Left lung (tissue), 14 donors: ENCODE measurements at places on chromosomes 7 and 10.

- H3K36me3 ChIP-seq, result no peaks in the 10 kb centered on the region
- no peak for DNase-seq
- peaks cover 9% of the 10 kb centered on the region for H3K4me1 ChIP-seq
- H3K27me3 ChIP-seq, result no peaks in the 10 kb centered on the region
- peak overlapping the region; percentile 6 for H3K4me3 ChIP-seq
- H3K27ac ChIP-seq, result peak overlapping the region; percentile 94
These were observed 60.8 kb upstream of the PPIF start for GRCh38 chr10:79286318-79286951.

DNA sequence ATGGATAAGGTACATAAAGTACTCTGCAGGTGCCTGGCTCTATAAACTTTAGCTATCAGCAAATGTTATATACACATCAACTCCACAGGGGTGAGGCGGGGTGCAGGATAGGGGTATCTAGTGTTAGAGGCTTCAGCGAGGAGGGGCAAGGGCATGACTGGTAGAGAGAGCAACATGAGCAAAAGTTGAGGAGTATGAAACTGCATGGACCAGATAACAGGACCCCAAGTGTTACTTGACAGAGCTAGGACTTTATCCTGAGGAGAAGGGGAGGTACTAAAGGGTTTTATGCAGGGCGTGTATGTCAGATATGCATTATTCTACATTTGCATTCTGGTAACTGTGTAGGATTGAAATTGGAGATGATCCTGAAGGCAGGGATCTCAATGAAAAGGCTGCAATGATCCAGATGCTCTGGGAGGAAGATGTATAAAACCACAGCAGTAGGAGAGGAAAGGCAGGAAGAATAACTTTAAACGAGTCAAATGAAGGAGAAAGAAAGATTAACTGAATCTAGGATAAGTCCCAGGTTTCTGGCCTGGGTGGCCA lies 109.8 kb upstream of the FAM133B start:
- H3K27me3 ChIP-seq, result no peaks in the 10 kb centered on the region
- H3K4me3 ChIP-seq, result no peak overlapping the region
- H3K27ac ChIP-seq, result no peak overlapping the region
- H3K36me3 ChIP-seq, result no peaks in the 10 kb centered on the region

- DNase-seq, result no peak
- no peaks in the 10 kb centered on the region for H3K4me1 ChIP-seq
- no peaks in the 10 kb centered on the region for H3K27me3 ChIP-seq
- H3K36me3 ChIP-seq, result no peaks in the 10 kb centered on the region
These were observed 18.4 kb upstream of the AKR1B10 start for GRCh38 chr7:134509010-134509409.

DNA sequence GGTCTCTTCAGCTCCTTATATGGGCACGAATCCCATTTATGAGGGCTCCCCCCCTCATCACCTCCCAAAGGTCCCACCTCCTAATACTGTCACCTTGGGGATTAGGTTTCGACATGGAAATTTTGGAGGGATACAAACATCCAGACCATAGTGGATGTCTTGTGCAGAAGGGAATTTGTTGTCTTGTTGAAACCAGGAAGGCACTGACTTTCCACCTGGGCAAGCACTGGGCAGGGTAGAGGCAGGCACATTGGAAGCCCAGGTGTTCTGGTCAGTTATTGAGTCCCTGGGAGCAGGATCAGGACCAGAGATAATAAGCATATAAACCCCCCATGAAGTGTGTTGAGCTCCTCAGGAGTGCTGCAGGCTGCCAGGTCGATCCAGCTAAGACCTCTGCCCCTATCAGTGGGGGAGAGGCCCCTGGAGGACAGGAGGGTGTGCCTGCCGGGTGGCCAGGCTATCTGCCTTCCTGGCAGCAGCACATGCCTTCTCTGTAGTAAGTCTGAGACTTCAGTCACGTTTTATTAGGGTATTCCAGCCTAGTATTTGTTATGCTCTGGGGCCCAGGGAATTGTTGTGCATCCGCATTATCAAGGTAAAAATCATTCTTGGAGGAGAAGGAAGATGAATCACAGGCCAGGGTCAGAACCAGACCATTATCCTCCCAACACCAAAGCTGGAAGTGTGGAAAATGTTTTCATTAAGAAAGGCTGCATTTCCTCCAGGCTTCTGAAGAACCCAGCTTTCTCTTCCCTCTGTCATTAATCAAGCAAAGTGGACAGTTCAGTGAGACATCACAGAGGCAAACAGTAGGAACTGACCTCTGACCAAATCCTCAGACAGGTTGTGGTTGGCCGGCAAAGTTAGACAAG lies 503.1 kb downstream of the GRID1 start:
- no peak overlapping the region for H3K27ac ChIP-seq
- no peaks in the 10 kb centered on the region for H3K27me3 ChIP-seq
- H3K36me3 ChIP-seq, result no peaks in the 10 kb centered on the region
- no peak overlapping the region for H3K4me3 ChIP-seq

DNA sequence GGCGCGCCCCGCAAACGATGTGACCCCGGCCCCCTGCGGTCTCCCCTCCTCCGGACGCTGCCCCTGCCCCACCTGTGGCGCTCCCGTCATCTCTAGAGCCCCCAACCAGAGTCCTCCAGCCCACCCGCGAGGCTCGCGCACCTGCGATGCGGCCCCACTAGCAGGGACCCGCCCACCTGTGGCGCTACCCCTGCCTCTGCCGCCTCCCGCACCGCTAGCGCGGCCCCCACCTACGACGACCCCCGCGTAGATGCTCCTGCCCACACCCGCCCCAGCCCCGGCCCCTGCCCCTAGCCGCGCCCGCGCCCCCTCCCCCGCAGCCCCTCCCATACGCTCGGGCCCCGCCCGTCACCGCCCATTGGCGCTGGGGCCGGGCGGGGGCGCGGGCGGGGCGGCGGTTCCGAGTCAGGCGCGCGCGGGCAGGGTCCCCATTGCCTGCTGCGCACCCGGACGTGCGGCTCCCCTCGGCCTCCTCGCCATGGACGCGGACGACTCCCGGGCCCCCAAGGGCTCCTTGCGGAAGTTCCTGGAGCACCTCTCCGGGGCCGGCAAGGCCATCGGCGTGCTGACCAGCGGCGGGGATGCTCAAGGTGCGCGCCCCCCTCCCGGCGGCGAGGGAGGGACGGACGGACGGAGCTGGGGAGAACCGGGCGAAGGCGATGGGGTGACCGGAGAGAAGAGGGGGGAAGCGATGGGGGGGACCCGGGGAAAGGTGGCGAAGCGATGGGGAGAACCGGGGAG lies at the start of gene PFKP:
PFKP (plus strand) TSS at position 431 of the 741 bp plus-strand sequence; CDS start at position 479, 48 bp downstream.
- H3K27me3 ChIP-seq, result no peaks in the 10 kb centered on the region
- peak within 1 kb of the TSS; percentile 18 for H3K27ac ChIP-seq
- H3K36me3 ChIP-seq, result no peaks in the 10 kb centered on the region
- H3K4me1 ChIP-seq, result peaks cover 13% of the 10 kb centered on the region

- H3K36me3 ChIP-seq, result no peaks in the 10 kb centered on the region
- peaks cover 12% of the 10 kb centered on the region for H3K4me1 ChIP-seq
- DNase-seq, result no peak
These were observed 50.1 kb downstream of the VOPP1 start for GRCh38 chr7:55521917-55522902.

- H3K27ac ChIP-seq, result peak overlapping the region; percentile 25
- no peaks in the 10 kb centered on the region for H3K27me3 ChIP-seq
- DNase-seq, result no peak
- H3K4me3 ChIP-seq, result no peak overlapping the region
These were observed 61.5 kb downstream of the WAC start for GRCh38 chr10:28594406-28594805.

- peaks cover 16% of the 10 kb centered on the region for H3K4me1 ChIP-seq
- no peak overlapping the region for H3K4me3 ChIP-seq
- DNase-seq, result no peak
- no peaks in the 10 kb centered on the region for H3K36me3 ChIP-seq
- no peak overlapping the region for H3K27ac ChIP-seq
These were observed 12.2 kb upstream of the RFC2 start for GRCh38 chr7:74266191-74266963.

- no peak overlapping the region for H3K4me3 ChIP-seq
- peaks cover 75% of the 10 kb centered on the region for H3K4me1 ChIP-seq
- H3K27me3 ChIP-seq, result no peaks in the 10 kb centered on the region
- H3K36me3 ChIP-seq, result no peaks in the 10 kb centered on the region
- DNase-seq, result no peak
These were observed 56.5 kb downstream of the MAP3K8 start for GRCh38 chr10:30490289-30491000.

DNA sequence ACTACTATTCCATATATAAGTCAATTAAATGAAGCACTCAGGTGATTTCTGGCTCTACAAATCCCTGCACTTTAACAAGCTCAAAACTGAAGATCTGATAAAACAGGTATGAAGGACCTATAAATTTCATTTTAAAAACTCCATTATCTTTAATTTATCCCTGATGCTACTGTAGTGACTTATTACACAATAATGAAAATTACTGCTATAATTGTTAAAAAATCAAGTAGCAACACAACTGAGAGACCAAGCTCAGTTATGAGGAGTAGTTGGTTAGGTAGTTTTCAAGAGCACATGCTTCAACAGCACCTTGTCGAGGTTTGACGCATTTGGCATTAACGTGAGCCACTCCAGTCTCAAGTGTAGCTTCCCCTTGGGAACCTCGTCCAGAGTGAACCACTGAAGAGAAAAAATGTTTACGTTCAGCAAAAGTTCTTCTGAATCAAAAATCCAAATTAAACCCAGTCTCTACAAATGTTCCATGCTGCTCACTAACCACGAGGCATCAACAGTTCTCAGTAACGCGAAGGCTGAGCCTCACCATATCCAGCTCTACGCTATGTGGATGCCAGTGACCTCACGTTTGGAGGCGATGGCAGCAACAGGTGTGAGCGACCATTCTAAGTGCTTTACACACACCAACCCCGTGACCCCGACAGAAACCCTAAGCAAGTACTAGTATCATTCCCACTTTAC lies 55.3 kb upstream of the NCAPG2 start:
- peaks cover 84% of the 10 kb centered on the region for H3K36me3 ChIP-seq
- peak; percentile 53 for DNase-seq
- H3K27me3 ChIP-seq, result no peaks in the 10 kb centered on the region
- H3K27ac ChIP-seq, result peak overlapping the region; percentile 9
- no peaks in the 10 kb centered on the region for H3K4me1 ChIP-seq
- no peak overlapping the region for H3K4me3 ChIP-seq

GRCh38 chr7:27616914-27617548 lies 45.7 kb downstream of the HIBADH start:
- no peaks in the 10 kb centered on the region for H3K27me3 ChIP-seq
- no peak overlapping the region for H3K4me3 ChIP-seq
- H3K27ac ChIP-seq, result no peak overlapping the region

DNA sequence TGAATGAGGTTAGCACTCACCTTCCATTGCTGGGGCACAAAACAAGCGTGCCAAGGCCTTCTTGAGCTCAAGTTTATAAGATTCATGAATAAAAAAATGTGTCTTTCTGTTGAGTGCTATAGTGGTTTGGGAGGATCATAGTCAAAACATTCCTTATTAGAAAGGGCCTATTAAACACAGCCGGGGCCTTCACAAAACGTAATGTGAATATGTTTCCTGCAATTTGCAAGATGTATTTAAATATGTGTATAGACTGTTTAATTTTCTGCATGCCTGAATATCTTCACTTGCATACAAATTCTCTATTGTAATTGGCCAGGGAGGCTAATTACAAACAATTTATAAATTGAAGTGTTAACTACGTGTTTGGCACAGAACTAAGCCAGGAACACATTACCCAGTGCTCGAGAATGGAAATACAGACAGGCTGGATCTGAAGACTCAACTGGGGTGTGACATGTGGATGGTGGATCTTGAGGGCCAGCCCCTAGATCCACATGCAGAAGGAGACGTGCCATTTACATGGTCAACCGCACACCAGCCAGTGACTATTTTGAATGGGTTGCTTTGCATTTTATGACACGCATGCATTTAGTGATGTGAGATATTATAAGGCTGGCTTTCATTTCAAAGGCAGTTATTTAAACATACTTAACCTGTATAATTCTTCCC lies 31.3 kb downstream of the LYZL2 start:
- no peak overlapping the region for H3K4me3 ChIP-seq
- no peak for DNase-seq
- H3K4me1 ChIP-seq, result no peaks in the 10 kb centered on the region
- H3K27ac ChIP-seq, result no peak overlapping the region

- DNase-seq, result no peak
- no peaks in the 10 kb centered on the region for H3K27me3 ChIP-seq
- no peaks in the 10 kb centered on the region for H3K36me3 ChIP-seq
- no peak overlapping the region for H3K4me3 ChIP-seq
- no peak overlapping the region for H3K27ac ChIP-seq
These were observed 124.0 kb downstream of the DKK1 start for GRCh38 chr10:52438119-52438518.

DNA sequence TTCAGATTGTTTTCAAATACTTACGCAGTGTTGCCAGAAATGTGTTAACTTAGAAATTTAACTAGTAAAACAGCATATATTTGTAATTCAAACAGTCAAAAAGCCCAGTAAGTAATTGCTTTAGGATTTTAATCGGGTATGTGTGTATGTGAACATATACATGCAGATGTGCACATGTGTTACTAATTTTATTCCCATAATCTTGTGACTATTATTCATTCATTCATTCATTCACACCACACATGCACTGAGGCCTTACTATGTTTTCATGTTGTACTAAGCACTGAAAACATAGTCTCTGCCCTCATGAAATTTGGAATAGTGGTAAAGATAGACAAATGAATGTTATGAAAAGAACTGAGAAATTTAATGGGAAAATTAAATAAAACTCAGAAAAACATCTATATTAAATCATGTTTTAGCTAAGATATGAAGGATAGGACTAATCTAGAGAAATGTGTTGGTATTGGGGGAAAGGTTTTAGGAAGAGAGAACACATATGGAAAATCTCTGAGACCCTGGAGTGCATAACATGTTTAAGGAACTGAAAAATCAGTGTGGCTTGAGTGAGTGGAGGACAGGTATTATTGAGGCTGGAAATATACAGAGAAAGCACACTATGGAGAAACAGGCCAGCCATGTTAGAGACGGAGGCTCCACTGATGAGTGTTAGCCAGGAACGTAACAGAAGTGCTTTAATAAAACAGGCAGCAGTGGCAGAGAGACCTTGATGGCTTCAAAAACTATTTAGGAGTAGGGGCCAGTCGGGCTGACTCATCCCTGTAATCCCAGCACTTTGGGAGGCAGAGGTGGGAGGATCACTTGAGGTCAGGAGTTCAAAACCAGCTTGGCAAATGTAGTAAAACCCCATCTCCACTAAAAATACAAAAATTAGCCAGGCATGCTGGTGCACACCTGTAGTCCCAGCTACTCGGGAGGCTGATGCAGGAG lies 80.3 kb downstream of the HDAC9 start:
- H3K4me3 ChIP-seq, result no peak overlapping the region
- H3K27ac ChIP-seq, result no peak overlapping the region
- no peaks in the 10 kb centered on the region for H3K36me3 ChIP-seq
- H3K4me1 ChIP-seq, result no peaks in the 10 kb centered on the region

GRCh38 chr7:132295175-132295574 lies 281.1 kb downstream of the PLXNA4 start:
- H3K4me3 ChIP-seq, result no peak overlapping the region
- no peaks in the 10 kb centered on the region for H3K4me1 ChIP-seq
- no peak overlapping the region for H3K27ac ChIP-seq
- no peak for DNase-seq
- H3K27me3 ChIP-seq, result no peaks in the 10 kb centered on the region

GRCh38 chr10:12727832-12728215 lies 273.7 kb downstream of the CCDC3 start:
- H3K36me3 ChIP-seq, result no peaks in the 10 kb centered on the region
- no peaks in the 10 kb centered on the region for H3K4me1 ChIP-seq
- no peak overlapping the region for H3K4me3 ChIP-seq
- H3K27ac ChIP-seq, result no peak overlapping the region
- H3K27me3 ChIP-seq, result peaks cover 42% of the 10 kb centered on the region
- no peak for DNase-seq

- peaks cover 71% of the 10 kb centered on the region for H3K27me3 ChIP-seq
- H3K4me1 ChIP-seq, result peaks cover 7% of the 10 kb centered on the region
- H3K36me3 ChIP-seq, result no peaks in the 10 kb centered on the region
- no peak for DNase-seq
These were observed 34.6 kb upstream of the HSPB1 start for GRCh38 chr7:76267894-76268183.

- no peak overlapping the region for H3K4me3 ChIP-seq
- no peak overlapping the region for H3K27ac ChIP-seq
- H3K36me3 ChIP-seq, result no peaks in the 10 kb centered on the region
- no peak for DNase-seq
These were observed 203.8 kb downstream of the ZEB1 start for GRCh38 chr10:31522820-31523219.
